ENCODE measurements at places on chromosomes 5 and 9.

- DNase-seq, result no peak
These were observed 15.0 kb downstream of the LPCAT1 start for GRCh38 chr5:1508659-1509290.

- no peak for DNase-seq
These were observed 170.5 kb downstream of the NNT start for GRCh38 chr5:43773478-43773844.

DNA sequence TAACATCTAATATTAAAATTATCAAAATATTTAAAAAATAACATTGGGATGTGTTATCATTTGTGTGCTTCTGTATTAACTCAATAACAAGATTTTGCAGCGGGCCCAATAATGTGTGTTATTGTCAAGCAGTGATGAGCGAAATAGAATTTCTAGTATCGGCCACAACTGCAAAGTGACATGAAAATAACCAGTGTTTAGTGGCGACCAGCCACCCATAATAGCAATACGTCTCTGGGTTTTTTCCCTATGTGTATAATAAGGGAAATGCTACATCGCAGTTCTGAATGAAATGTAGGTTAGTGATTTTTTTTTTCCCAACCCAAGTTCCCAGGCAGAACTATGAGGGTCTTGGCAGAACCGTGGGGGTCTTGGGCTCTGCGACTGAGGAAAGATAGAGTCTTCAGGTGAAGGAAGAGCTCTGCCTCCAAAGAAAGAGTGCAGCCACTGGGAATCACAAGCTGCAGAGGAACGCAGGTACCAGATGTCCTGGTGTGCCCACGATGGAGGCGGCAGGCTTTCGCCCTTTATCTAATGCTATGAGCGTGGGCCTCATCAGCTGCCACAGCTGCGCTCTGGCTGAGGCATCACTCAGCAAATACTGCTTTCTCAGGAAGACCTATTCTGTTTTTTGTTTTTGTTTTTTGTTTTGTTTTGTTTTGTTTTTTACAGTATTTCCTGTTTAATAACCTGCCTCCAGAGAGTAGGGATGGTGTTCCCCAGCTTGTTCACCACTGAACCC, 235.0 kb downstream of the ROR2 start:
- no peak for DNase-seq

DNA sequence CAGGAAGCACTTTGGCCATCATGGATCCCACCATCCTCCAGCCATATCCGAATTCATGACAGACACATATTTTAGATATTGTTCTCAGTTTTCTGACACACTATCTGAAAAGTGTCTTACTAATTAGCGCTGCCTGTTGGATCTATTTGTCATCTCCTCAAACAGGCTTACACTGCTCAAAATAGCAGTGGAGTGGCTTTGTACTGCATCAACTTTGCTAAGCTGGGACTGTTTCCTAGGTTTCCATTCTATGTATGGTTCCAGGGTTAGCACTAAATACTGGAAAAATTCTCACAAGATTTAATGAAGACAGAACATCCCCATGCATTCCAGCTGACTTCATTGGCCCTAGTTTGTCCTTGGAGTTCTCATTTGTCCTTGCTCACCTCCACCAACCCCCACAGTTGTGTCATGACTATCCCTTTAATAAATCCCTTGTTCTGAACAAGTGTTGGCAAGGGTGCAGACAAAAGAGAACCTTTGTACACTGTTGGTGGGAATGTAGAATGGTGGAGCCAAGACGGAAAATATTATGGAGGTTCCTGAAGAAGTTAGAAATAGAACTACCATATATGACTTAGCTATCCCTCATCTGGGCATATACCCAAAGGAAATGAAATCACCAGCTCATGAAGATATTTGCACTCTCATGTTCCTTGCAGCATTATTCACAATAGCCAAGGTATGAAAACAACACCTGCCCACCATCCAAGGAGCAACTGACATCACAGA, 136.5 kb upstream of the RAI14 start:
- no peak for DNase-seq

- no peak for DNase-seq
These were observed 188.5 kb downstream of the CACNA1B start for GRCh38 chr9:138066049-138066448.

GRCh38 chr9:127796852-127797370, 5.8 kb upstream of the FPGS start:
- DNase-seq, result no peak

- no peak for DNase-seq
These were observed 677 bp downstream of the MFAP3 start for GRCh38 chr5:154039458-154039829.

DNA sequence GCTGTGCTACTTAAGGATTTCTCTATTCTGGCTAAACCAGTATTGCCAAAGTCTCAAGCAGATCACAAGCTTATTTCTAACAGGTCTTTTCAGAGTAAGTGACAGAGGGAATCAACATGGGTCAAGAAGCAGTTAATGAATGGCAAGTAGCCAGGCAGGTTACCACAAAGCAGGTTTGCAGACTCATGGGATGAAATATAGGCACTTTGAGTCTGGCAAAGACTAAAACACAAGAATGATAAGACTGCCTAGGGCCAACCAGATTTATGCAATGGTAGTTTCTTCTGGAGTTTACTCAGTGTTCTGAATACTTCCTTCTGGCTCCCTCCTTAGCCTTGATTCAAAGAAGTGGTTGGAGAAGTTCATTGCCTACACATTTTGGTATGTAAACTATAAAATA, 3.6 kb downstream of the HMGCS1 start:
- no peak for DNase-seq

DNA sequence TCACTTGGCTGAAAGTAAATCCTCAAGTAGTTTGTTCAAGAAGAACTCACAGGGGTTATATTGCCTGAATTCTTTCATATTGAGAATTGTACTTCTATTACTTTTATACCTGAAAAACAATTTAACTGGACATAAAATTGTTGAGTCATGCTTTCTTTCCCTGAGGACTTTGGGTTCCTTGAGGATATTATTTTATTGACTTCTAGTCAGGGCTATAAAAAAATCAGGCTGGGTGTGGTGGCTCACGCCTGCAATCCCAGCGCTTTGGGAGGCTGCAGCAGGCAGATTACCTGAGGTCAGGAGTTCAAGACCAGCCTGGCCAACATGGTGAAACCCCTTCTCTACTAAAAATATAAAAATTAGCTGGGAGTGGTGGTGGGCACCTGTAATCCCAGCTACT, 17.9 kb upstream of the CDC42SE2 start:
- no peak for DNase-seq

- DNase-seq, result no peak
These were observed 839.3 kb upstream of the ARRDC3 start for GRCh38 chr5:92222449-92222848.

DNA sequence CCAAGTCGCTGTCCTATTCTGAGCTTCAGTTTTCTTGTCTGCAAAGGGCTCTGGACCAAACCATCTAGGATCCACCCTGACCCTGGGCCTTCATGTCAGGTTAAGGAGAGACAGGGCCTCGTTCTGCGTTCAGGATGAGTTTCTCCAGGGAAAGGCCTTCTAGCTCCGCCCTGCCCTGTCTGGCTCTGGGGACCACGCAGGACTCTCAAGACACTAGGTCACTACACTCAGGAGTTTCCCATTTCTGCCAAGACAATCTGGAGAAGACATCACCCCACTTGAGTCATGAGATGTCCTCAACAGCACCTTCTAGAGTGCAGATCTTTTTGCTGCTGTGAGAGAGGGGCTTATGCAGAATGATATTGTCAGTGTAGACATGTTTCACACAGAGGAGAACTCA, 53.2 kb upstream of the KCNMB1 start:
- DNase-seq, result no peak

DNA sequence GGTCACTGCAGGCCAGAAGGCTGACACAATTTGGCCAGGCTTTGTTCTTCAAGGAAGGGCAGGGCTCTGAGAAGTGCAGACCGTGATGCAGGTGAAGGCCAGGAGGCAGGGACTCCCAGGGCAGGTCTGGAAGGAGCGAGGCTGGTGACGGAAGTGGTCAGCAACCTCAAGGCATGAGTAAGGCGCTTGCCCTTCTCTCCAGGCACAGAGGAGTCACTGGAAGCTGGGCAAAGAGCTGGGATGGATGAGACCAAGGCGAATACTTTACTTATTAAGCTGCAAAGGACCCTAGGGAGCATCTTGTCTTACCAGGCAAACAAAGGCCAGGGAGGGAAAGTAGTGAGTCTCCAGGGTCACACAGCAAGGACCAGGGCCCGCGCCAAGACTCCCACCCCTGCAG, 18.6 kb downstream of the IRF1 start:
- DNase-seq, result no peak

GRCh38 chr5:83400241-83400640, 71.3 kb upstream of the VCAN start:
- DNase-seq, result no peak

DNA sequence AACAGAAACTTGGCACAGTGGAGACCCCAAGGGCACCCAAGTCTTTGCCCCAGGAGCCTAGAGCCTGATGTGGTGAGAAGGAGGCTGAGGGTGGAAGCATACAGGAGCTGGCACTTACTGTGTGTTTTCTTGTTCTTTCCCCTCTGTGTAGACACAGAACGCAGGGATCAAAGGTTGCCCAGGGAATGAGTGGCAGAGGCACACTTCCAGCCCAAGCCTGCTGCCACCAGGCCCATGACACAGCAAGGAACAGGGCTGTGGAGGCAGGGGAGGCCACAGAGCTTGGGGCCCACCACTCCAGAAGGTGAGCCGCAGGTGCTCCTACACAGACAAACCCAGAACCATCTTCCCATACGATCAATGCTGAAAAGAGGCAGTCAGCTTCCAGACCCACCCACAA, 73.9 kb upstream of the S1PR3 start:
- DNase-seq, result no peak

DNA sequence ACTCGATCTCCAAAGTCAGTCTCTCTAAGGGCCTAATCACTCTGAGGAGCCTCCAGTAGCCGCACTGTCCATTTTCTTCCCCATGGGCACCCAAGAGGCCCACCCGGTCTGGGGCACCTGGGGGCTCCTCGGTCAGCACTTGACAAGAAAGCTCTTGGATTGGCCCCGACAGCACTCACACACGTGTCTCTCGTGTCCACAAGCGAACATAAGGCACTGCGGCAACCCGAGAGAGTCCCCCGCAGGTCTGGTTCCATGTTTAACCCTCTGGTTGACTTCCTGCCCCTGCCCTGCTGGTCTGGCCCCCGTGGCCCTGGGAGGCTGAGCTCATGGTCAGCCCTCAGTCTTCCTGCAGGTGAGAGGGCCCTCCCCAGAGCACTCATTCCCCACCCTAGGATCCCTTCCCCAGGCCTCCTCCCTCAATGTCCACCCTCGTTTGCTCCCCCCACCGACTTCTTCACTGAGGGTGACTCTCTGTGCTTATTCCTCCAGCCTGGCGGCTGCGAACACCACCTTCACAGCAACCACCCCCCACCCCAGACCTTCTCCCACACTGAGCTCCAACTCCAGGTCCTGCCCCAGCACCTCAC, 16.3 kb upstream of the LRRC14B start:
- DNase-seq, result no peak

GRCh38 chr9:91407580-91408318, 15.9 kb downstream of the NFIL3 start:
- no peak for DNase-seq

- DNase-seq, result no peak
These were observed 174.0 kb upstream of the ZNF618 start for GRCh38 chr9:113701774-113702755.

DNA sequence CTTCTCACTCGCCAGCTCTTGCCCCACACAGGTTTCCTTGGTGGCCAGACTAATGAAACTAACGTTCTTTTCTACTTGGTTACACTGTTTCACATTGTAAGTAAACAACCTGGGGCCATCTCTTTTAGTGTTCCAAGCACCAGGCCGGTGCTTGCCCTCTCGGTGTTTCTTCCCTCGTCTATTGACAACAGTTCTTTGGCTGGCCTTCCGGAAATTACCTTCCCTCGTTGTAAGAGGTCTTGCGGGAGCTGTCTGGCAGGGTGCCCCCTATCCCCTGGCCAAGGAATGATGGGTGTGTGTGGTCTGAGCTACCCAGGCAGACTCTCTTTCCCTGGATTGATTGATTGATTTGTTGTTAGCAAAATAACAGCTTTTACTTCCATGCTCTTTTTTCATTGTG, 918 bp upstream of the MYMK start:
- DNase-seq, result no peak

DNA sequence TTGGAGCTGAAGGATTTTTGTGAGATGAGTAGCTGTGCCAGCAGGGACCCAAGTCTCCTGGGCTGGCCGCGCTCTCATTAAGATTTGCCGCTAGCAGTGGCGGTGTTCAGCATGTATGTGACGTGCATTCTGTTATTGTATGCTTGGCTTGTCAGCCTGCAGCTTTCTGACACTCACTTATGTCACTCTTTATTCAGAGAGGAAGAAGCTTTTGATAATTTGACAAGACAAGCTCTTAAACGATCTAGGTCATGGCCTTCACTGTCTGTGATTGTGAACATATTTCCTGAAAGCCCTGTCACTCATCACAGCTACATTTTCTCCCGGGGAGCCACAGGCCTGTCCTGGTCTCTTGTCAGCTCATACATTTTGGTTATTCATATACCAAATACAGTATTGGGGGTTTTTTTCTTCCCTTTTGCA, 98.2 kb upstream of the GRHPR start:
- no peak for DNase-seq

DNA sequence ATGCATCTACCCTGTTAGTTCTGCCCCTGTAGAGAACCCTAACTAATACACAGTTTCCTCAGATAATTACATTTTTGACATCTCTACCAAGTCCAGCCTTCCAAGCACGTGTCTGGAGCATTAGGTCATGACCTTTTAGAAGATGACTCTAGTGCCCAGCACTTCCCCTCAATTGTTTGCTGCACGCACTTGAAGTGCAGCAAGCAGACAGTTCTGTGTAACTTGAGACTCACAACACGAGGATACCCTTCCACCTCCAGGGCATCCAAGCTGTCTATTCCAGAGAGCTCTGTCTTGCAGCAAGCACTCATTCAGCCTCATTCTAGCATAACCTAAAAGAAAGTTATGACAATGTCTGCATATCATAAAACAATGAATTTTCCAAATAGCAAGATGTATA, 1410.5 kb upstream of the CDH18 start:
- no peak for DNase-seq

DNA sequence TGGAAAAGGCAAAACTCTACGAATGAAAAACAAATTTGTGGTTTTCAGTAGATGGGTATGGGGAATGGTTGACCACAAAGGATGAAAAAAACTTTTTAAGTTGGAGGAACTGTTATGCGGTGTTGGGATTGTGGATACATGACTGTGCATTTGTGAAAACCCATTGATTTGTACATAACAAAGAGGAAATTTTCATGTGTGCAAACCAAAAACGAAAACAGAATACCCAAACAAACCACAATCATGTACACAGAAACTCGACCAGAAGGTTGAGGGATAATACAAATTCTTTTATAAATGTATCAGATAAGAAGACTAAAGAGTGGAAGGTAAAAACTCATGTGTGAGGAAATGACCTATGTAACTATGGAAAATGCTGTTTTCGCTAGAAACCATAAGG, 1012.4 kb downstream of the CDH18 start:
- DNase-seq, result no peak

DNA sequence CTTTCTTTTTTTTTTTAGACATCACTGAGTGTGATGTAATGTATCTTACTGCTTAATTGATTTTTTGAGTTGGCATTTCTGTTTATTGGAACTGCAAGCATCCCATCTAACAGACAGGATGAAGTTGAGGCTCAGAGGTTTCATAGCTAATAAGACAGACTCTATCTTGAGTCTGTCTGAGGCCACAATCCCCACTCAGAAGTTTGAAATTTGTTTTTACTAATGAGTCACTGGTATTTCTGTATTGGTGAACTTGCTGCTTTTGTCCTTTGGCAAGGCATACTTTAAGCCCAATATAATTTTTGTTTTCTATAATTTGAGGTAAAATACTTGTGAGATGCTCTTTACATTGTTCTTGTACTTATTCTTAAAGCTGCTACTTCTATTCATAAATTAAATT, 491.2 kb downstream of the PSAT1 start:
- no peak for DNase-seq
